ENCODE measurements at places on chromosomes 6 and 20. TPM values are rescaled to one million over a fixed set of nuclear protein-coding genes. Genes with fewer than 3 reads are reported as not detected.
A peak's percentile ranks its signal among the peaks of the same experiment; 100 is the strongest.

- DNase-seq = no peak
Measured at GRCh38 chr6:140271759-140272377, 897.4 kb upstream of the CITED2 start.

DNA sequence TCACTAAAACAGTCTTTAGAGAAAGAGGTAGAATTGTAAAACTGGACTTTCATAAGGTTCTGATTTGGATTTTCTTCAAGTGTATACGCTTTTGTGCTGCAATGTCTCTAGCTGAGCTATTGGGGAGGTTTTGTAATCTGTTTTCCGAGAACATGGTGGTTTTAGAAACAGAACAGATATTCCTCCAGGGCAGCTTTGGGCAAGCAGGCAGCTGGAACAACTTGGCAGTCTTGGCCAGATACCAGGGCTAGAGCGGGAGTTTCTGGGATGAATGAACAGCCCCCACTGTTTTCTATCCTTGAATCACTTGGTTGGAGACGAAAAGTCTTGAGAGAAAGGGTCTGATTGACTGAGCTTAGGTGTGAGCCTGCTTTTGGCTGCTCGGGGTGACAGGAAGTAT lies 17.1 kb upstream of the ARMC2 start:
- DNase-seq = no peak

GRCh38 chr6:151494235-151494935 lies 568 bp downstream of the CCDC170 start:
- DNase-seq = no peak

- no peak for DNase-seq
Measured at GRCh38 chr6:132132924-132133639, 181.9 kb upstream of the CCN2 start.

- DNase-seq = peak; percentile 38
Measured at GRCh38 chr6:10510592-10511367, 10.4 kb upstream of the GCNT2 start.

DNA sequence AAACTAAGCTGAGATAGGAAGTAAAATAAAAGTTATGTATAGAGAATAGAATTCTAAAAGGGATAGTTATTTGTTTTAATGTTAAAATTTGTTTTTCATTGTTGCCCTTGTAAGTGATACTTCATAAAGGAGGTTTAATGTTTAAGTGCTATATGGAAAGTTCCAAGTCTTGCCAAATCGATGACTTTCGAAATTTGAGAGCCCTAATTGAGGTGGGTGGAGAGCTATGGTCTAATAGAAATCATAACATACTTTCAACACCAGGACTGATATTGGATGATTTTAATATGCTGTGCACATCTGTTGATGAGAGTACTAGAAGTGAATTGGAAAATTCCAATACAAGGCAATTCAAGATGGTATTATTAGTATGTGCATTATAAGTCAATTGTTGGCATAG lies 64.6 kb downstream of the RNF144B start:
- DNase-seq = no peak

DNA sequence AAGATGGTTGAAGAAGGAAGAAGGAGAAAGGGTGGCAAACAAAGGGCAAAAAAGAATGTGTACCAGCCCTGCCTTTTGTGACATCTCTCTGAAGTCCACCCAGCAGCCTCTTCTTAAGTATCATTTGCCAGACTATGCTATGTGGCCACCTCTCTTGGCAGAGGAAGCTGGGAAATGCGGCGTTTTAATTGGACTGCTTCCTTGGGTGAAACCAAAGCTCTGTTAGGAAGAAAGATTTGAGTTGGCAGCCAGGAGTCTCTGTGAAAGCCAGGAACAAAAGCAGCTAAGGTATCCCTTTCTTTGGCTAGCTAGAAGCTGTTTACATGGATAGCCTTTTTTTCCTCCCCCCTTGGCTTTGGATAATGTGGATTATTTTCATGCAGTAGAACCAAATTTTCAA lies 67.5 kb upstream of the GTSF1L start:
- DNase-seq = no peak

GRCh38 chr20:1086277-1087213 lies 31.9 kb upstream of the PSMF1 start:
- DNase-seq = no peak

GRCh38 chr6:2077826-2078225 lies 167.6 kb downstream of the GMDS start:
- no peak for DNase-seq

GRCh38 chr6:101439790-101440189 lies 46.3 kb downstream of the GRIK2 start:
- no peak for DNase-seq

COX4I2 gene
- total RNA-seq = not detected

OOEP gene
- total RNA-seq = not detected

Measured in HCT116 (cell line).